ENCODE measurements at places on chromosomes 12 and 14. TPM values are rescaled to one million over a fixed set of nuclear protein-coding genes. Genes with fewer than 3 reads are reported as not detected.

GRCh38 chr12:12195081-12195480 is 71.8 kb downstream of the LRP6 start:
- no peak for DNase-seq

GRCh38 chr14:51310505-51310944 is 70.5 kb downstream of the TMX1 start:
- no peak for DNase-seq

DNA sequence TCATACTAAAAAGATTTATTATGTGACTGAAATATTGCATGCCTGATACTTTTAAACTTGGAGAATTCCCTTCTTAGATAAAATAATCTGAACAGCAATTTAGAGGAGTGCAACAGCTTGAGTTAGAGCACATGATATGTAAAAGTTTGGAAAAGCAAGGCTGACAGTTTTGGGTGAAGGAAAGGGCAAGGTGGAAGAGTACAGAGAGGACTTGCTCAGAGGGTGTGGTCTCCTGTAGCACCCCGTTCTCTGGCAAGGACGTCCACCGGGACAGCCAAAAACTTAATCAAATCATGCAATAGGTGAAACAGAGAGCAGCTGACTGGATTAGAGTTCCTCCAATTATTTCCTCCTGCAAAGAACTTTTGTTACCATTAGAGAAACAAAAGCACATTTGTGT is 65.2 kb upstream of the PDZRN4 start:
- DNase-seq, result no peak

Gene GALNT16
- 124 TPM for total RNA-seq

Gene BMP4
- 3.7 TPM for total RNA-seq

GRCh38 chr14:69876848-69877306 is 2.3 kb upstream of the SMOC1 start:
- no peak for DNase-seq

GRCh38 chr14:56794557-56795283 is 15.6 kb downstream of the OTX2 start:
- peak; percentile 33 for DNase-seq

DNA sequence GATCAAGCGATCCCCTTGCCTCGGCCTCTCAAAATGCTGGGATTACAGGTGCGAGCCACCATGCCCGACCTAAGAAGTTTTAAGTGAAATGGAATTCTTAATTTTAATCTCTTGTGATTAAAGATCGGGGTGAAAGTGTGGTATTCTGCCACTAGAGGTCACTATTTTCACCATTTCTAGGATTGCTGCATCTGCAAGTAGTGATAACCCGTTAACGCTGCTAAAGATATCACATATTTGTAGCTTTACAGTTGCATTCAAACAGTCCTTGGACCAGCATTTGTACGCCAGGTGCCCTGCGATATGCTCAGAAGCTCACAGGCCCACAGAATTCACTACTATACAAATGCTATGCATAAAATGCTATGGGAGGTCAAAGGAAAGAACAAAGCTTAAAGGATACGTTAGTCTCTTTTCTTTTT is 19.3 kb downstream of the CCDC62 start:
- no peak for DNase-seq

DNA sequence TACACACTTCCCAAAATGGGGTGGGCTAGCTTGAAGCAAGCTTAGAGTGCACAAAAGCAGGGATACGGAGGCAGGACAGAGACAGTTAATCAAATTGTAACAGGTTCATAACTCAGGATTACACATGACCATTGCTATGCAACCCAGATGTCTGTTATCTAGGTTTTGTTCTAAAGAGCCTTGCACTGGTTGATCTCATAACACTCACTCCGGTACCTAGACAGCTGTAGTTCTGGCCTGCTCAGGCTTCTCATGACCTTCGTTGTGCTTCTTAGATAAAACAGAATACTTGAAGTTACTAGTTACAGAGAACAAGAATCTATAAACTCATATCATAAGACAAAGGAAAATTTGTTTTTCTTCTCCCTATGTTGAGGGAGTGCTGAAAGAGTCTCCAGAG is 983.4 kb downstream of the TMEM121 start:
- DNase-seq, result no peak

DNA sequence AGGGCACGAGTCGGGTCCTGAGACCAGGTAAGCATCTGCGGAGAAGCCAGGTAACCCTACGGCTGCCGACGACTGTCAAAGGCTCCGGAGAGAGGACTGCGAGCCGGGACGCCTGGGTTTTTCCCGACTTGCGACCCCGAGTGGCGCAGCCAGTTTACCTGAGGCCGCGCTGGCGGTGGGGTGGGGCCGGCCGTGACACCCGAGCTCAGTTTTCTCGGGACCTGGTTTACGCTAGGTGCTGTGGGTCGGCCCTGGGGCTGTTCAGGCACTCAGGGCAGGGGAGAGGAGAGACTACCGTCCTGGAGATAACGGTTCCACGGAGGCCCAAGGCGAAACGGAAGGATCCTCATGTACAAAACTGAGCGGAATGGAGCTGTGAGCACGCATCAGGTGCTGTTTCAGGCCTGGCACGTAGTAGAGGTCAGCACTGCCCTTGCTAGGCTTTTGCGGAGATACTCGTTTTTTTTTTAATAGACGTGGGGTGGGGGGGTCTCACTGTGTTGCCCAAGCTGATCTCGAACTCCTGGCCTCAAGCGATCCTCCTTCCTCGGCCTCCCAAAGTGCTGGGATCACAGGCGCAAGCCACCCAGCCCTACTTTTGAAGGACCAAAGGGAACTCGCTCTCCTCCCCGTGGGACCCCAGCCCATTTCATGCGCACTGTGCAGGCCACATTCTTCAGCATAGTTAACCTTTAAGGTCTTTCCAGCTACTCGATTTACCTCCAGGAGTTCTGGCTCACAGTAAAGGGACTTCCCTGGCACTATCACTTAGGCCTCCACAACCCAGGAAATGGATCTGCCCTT is 471 bp downstream of the MTRFR start:
- DNase-seq, result no peak

DNA sequence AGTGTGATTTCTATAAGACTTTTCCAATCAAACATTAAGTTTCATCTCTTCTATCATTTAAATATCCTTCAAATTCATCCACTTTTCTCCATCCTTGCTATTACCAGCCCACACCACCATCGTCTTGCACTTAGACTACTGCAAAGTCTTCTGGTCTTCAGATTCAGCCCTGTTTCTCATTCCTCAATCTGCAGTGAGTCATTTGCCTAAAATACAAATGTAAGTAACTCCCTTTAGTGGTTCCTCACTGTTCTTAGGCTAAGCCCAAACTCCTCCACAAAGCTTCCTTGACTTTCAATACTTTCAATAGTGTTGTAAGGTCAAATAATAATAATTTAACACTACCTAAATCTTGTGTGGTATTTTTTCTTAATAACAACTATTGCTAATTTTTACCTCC is 83.3 kb downstream of the PLEKHG7 start:
- no peak for DNase-seq

GRCh38 chr14:24238123-24238522 is 4.3 kb downstream of the TINF2 start:
- no peak for DNase-seq

All from glutamatergic neuron (in vitro differentiated cells).